ENCODE measurements at places on chromosomes 12 and 14.

DNA sequence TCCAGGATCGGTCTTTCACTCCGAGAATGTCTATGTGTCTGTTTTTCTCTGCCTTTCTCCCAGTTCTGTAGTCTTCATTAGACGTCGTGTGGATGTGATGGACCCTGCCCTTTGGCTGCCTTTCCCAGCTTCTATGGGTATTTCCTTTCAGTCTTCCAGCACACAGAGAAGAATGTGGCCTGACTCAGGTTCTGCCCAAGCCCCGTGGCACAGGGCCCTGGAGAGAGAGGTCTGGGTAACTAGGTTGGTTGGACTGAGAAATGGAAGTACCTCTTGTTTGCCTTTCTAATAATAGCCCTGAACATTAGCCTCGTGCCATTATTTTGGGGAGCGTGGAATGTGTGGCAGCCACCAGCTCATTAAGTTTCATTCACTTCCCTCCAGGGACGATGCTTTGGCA, 3.8 kb downstream of the FOXJ2 start:
- DNase-seq: no peak

GRCh38 chr12:68884251-68884650, 48.7 kb downstream of the CPM start:
- no peak for DNase-seq

GRCh38 chr14:56153267-56153666, 35.1 kb downstream of the PELI2 start:
- no peak for DNase-seq

DNA sequence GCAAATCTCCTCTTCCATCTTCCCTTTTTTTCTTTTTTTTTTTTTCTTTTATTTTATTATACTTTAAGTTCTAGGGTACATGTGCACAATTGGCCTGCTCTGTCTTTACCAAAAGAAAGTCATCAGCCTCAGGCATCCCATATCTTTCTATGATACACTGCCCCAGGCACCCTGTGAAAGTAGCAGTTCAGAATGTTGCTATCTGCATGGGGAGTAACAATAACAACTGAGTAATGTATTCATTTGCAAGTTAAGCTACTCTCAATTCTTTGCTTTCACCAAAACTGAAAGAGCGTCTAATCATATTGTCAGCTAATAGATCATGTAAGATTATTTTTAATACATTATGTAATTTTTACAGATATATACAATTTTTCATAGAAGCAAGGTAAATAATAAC, 13.5 kb upstream of the GCH1 start:
- no peak for DNase-seq

DNA sequence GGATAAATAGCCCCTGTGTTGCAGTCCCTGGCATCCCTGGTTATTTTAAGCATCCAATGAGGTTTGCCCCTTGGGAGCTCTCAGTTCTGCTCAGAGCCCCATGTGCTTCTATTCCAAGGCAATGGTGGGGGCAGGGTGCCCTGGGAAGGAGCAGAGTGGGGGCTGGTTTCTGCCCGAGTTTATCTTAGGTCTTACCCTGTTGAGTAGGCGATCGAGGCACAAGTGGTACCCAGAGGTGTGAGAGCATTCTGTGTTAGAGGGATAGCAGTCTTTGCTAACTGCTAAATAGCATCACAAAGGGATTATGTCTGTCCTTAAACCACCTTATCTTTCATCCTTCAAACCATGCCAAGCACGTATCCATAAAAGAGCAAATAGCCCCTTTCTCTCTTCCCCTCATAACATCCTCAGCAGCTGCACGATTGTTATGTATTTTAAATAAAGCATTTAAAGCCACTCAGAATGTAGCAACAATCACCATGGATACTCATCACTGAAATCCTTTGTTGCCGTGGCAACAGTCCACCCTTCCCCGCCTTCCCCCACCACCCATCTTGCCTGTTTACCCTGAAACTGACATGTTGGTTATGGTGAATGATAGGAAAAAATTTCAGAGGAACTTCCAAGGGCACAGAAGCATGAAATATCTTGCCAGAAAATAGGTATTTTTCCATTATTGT, 139.3 kb downstream of the PTPN11 start:
- no peak for DNase-seq

DNA sequence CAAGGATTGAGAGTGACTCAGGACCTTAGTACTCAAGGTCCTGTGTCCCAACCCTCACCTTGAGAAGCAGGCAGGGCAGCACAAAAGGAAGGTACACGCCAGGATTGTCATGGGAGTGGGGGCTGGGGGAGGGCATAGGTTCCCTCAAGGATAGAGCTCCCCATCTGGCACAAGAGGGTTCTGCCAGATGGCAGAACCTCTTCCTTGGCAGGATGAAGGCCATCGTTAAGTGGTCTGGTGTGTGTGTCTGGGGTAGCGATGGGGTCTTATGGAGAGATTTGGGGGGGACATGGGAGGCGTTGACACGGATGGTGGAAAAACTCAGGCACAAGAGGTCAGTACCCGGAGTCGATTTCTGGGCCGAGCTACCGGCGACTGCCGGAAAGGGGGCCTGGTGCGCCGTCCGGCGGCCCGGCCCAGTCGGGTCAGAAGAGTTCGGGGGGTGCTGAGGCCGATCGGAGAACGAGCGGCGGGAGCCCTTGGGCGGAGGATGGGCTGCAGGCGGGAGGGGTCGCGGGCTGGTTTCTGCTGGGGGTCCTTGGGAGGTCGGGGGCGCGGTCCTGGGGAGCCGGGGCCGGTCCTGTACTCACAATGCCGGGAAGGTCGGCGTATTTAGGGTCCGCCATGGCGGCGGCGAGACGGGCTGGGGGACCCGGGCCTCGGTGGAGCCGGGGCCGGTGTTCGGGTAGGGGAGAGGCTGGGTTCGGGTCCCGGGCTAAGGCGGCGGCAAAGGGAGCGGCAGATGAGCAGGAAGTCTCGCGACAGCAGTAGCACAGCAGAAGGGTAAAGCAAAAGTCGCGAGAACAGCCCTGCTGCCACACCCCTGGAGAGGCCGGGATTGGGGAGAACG, at the start of gene DCTN2:
TSS of gene DCTN2 (minus strand) at position 755 of the 850 bp plus-strand sequence. CDS start at position 626, 129 bp downstream.
- DNase-seq: peak; percentile 95

- DNase-seq: no peak
Measured at GRCh38 chr14:103680491-103681231, 34.6 kb downstream of the XRCC3 start.

DNA sequence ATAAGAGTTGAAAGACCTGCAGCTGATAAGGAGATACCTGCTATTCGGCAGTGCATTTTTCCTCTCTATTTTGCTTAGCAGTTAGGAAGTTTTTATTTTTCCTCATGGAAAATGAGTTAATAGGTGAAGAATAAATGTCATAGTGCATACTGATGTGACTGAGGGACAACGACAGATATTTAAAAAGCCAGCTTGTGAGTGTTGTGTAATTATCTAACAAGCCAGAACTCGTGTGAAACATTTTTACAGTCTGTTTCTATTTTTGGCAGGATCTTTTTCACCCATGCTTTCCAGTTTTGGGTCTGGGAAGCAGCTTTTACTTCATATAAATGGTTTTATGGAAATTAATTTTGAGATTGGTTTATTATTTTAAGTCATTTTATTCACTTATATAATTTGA, 2.9 kb downstream of the FBXO34 start:
- no peak for DNase-seq

- no peak for DNase-seq
Measured at GRCh38 chr14:74508844-74509428, 15.4 kb downstream of the ISCA2 start.

DNA sequence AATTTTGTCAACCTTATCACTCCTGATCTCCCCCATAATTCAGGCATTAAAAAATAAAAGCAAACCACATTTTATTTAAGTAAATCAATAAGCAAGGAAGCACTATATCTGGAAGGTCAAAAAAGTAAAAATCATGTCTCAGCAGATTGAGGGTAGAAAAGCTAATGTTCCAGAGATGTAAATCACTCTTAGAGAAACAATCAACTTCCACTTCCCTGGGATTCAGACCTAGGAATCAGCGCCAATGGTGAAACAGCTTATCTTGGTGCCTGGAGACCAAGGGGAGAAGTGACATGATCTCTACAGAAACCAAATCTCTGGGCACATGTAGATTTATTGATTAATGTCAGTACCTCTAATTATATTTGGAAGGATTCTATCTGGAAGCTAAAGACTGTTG, 10.9 kb upstream of the SNX6 start:
- DNase-seq: no peak

- no peak for DNase-seq
Measured at GRCh38 chr14:103360548-103360947, 24.7 kb upstream of the MARK3 start.

DNA sequence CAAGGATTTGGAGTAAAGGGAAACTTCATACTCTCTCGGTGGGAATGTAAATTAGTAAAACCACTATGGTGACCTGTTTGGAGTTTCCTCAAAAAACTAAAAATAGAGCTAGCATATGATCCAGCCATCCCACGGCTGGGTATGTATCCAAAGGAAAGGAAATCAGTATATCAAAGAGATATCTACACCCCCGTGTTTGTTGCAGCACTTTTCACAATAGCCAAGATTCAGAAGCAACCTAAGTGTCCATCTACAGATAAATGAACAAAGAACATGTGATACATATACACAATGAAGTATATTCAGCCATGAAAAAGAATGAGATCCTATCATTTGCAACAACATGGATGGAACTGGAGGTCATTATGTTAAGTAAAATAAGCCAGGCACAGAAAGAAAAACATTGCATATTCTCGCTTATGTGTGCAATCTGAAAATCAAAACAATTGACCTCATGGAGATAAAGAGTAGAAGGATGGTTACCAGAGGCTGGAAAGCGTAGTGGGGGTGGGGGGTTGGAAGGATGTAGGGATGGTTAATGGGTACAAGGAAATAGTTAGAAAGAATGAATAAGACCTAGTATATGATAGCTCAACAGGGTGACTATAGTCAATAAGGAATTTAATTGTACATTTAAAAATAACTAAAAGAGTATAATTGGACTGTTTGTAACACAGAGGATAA, 468.0 kb downstream of the BCAT1 start:
- DNase-seq: no peak

- DNase-seq: no peak
Measured at GRCh38 chr14:65357689-65358088, 54.8 kb upstream of the FUT8 start.

DNA sequence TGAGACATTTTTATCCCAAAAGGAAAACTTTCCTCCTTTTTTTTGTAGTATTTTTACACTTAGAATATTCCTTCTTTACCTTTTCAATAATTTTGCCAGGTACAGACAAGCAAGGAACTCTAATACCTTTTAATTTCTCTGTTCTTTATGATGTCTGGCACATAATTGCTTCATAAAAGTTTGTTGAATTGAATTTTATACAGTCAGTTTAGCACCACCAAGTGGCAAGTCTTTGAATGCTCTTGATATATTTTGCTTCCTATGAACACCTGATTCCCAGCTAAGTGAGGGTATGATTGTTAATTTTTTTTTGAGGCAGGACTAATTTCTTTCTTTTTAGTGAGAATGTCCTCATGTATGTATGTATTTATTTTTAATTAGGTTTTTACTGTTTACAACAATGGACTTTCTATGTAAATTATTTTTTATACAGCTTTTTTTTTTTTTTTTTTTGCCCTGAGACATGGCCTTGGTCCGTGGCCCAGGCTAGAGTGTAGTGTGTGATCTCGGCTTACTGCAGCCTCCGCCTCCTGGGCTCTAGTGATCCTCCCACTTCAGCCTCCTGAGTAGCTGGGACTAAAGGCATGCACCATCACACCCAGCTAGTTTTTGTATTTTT, 6.9 kb downstream of the TBC1D15 start:
- no peak for DNase-seq

DNA sequence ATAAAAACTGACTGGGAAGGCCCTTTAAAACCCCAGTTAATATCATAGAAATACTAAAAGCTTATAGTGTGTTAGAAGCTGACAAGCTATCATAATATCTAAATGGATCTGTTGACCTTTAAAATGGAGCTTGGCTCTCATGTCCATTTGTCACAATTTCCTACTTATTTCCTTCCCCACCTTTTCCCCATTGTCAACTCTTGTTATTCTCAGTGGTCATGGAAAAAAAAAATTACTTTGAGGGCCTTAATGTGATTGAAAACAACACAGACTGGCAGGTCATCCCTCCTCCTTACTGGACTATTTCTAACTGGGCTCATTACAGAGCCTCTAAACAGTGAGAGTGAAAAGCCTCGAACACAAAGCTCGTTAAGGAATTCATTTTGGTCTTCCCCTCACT, 13.7 kb upstream of the WNK1 start:
- no peak for DNase-seq

DNA sequence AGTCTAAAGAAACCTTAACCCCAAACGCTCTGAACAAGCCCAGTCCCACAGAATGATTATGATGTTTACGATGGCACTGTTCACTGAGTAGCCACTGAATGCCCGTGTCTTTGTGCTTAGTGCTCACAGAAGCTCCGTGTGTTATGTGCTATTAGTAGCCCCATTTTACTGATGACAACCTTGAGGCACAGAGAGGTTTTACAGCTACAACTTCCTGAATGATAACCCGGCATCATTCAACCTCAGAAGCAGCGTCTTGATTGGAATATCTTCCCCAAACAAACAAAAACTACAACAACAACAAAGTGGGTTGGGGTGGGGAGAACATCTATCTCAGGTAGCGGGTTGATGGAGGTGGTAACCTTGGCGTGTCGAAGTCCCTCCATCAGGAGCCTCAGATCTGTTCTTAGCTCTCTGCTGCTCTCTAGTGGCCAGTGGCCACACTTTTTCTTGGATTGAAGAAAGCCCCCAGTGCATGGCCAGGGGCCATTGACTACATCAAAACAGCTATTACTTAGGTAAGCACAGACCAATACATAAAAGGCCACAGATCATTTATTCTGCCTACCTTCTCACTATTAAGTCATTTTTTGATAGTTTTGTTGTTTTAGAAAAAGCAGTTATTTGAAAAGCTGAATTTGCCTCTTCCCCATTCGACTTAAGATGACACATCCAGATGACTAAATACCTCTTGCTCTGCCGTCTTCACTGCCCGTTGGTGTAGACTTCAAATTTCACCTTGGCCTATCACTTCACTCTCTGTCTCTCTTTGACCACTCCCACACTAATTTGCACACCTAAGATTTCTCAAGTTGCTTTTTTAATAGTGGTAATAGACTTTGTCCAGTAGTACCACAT, 376.9 kb downstream of the GALC start:
- DNase-seq: peak; percentile 11

DNA sequence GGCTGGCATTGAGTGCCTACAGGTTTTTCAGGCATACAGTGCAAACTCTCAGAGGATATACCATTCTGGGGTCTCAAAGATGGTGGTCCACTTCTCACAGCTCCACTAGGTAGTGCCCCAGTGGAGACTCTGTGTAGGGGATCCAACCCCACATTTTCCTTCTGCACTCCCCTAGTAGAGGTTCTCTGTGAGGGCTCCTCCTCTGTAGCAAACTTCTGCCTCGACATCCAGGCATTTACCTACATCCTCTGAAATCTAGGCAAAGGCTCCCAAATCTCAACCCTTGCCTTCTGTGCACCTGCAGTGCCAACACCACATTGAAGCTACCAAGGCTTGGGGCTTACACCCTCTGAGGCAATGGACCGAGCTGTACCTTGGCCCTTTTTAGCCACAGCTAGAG, 179.2 kb downstream of the CCDC91 start:
- no peak for DNase-seq

DNA sequence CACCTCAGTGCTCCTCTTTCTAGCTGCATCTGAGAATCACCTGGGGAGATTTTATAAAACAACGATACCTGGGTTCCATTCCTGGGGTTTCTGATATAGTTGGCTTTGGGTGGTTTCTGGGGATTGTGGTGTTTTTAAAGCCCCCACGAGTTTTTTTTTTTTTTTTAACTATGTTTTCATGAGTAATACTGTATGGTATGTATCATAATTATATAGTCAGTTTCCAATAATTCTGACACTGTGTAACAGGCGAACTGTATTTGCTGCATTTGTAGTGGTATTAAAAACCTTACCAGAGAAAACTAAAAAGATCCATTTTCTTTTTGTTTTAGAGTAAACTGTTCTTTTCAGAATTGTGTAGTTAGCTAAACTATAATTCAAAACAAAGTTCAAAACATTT, 84.9 kb downstream of the SRGAP1 start:
- no peak for DNase-seq

All from stimulated activated CD4-positive, alpha-beta T cell treated with anti-CD3 and anti-CD28 coated beads, Interleukin-15, amount 100 ng/mL, for 48 hours (primary cell).